ENCODE measurements at places on chromosomes 2 and 18.

DNA sequence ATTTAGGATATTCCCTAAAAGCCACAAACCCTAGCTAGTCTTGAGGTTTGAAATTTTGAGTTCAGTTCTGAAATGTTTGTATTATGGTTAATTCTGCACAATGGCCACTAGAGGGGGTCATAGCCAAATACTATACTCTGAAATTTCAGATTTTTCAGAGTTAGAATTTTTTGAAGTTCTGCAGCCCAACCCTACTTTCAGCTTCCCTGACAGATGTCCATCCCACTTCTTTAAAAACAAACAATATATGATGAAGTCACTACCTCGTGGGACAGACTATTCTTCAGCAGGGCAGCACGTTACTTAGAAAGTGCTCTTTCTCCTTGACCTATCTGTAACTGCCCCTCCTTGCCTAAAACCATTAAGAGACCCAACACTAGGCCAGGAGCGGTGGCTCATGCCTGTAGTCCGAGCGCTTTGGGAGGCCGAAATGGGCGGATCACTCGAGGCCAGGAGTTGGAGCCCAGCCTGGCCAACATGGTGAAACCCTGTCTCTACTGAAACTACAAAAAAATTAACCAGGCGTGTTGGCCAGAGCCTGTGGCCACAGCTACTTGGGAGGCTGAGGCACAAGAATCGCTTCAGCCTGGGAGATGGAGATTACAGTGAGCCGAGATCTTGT, 48.2 kb upstream of the PAPOLG start:
- H3K4me3 ChIP-seq: no peak overlapping the region
- H3K36me3 ChIP-seq: no peaks in the 10 kb centered on the region
- no peaks in the 10 kb centered on the region for H3K27me3 ChIP-seq

- H3K27ac ChIP-seq: no peak overlapping the region
- DNase-seq: no peak
- no peaks in the 10 kb centered on the region for H3K36me3 ChIP-seq
- peaks cover 2% of the 10 kb centered on the region for H3K27me3 ChIP-seq
- H3K4me3 ChIP-seq: no peak overlapping the region
Measured at GRCh38 chr2:30775833-30776232, 31.4 kb downstream of the CAPN13 start.

DNA sequence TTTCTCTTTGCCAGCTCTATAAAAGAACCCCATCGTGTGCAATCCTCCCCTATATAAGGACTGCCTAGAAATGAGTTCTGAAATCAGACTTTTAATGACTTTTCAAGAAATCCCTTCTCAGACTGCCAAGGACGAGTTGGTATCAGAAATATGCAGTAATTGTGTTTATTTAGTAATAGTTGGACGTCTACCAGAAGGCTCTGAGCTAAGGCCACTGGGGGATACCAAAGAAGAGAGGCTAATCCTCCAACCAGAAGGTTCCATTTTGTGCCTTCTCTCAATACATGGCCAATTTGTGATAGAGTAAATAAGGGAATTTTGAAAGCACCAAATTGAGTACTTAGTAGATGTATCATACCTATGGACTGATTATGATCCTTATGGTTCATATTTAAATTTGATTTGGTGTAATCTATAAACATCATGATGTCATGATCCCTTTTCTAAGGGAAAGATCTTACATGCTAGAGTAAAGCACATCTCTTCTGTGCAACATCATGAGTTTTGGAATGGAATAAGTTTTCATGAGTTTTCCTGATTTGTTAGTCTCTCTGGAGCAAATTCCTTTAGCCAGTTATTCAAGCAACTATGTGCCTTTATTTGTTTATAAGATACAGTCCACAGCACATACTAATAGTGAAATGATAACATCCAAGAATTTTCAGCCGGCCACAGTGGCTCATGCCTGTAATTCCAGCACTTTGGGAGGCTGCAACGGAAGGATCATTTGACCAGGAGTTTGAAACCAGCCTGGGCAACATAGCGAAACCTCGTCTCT, 82.2 kb upstream of the LTBP1 start:
- no peaks in the 10 kb centered on the region for H3K27me3 ChIP-seq
- H3K27ac ChIP-seq: no peak overlapping the region
- peaks cover 4% of the 10 kb centered on the region for H3K4me1 ChIP-seq
- H3K36me3 ChIP-seq: no peaks in the 10 kb centered on the region
- no peak overlapping the region for H3K4me3 ChIP-seq
- peak; percentile 81 for DNase-seq

- H3K4me3 ChIP-seq: no peak overlapping the region
- H3K4me1 ChIP-seq: no peaks in the 10 kb centered on the region
- H3K27me3 ChIP-seq: no peaks in the 10 kb centered on the region
- no peak for DNase-seq
Measured at GRCh38 chr2:54952978-54953456, 97.2 kb downstream of the RTN4 start.

DNA sequence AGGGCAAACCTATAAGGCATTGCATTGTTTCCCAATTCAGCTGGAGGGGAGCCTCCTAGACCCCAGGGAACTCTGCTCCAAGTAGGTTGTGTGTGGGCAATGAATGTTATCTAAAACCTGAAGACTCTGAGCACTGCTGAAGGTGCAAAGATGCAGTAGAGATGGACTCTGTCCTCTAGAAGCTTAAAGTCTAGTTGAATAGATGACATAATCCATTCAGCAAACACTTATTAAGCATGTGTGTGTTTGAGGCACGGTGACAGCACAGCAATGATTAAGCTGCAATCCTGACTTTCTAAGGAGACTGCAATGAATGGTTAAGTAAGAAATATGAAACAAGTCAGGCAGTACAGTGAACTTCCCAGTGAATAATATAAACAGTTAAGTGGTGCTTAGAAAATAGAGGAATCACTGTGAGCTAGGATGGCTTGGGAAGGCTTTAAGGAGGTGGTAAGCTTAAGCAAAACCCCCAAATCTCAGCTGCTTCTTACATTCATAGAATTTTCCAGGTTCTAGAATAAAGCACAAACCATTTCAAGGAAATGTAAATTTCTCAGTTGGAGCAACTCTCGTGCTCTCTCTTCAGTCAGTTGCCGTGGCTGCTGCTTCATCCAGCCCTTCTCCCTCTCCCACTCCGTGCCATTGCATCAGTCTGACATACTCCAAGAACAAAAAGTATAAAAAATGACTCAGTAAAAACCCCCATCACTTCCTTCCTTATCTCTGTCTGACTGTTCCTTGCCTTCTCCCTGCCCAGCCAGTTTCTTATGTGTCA, 19.1 kb downstream of the MXD1 start:
- DNase-seq: no peak
- no peaks in the 10 kb centered on the region for H3K27me3 ChIP-seq
- peaks cover 15% of the 10 kb centered on the region for H3K36me3 ChIP-seq
- no peak overlapping the region for H3K4me3 ChIP-seq
- peak overlapping the region; percentile 36 for H3K27ac ChIP-seq

DNA sequence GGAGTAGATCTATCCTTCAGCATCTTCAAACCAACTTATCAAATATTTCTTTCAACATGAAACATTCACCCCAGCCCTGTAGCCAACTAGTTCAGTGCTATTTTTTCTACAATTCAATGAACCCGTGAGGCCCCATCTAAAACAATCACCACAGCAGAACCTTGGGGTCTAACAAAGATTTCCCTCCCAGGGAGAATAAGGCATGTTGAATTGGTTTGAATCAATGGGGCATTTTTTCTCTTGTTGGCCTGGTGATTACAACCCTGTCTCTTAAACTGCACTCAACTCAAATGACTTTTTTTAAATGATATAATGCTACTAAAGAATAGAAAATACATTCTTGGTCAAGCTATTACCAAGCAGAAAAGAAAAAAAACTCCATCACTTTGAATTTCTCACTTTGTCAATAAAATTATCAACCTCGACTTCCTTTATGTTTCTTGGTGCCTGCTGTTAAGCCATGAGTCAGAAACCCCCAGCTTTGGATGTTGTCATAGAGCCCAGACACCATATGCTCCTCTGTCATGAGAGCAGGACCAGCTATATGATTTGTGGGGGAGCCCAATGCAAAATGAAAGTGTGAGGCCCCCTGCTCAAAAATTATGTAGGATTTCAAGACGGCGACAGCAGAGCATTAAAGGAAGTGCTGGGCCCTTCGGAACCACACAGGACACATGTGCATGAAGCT, 282.4 kb downstream of the MEIS1 start:
- no peaks in the 10 kb centered on the region for H3K4me1 ChIP-seq
- no peaks in the 10 kb centered on the region for H3K27me3 ChIP-seq
- H3K27ac ChIP-seq: no peak overlapping the region
- no peak overlapping the region for H3K4me3 ChIP-seq
- H3K36me3 ChIP-seq: no peaks in the 10 kb centered on the region

- no peak for DNase-seq
- H3K4me1 ChIP-seq: no peaks in the 10 kb centered on the region
- no peak overlapping the region for H3K4me3 ChIP-seq
- no peak overlapping the region for H3K27ac ChIP-seq
- H3K27me3 ChIP-seq: no peaks in the 10 kb centered on the region
Measured at GRCh38 chr2:81991282-81991681, 1686.7 kb upstream of the LRRTM1 start.

GRCh38 chr2:225794652-225795400, 395.3 kb downstream of the NYAP2 start:
- no peak overlapping the region for H3K4me3 ChIP-seq
- DNase-seq: no peak
- no peak overlapping the region for H3K27ac ChIP-seq
- no peaks in the 10 kb centered on the region for H3K4me1 ChIP-seq

DNA sequence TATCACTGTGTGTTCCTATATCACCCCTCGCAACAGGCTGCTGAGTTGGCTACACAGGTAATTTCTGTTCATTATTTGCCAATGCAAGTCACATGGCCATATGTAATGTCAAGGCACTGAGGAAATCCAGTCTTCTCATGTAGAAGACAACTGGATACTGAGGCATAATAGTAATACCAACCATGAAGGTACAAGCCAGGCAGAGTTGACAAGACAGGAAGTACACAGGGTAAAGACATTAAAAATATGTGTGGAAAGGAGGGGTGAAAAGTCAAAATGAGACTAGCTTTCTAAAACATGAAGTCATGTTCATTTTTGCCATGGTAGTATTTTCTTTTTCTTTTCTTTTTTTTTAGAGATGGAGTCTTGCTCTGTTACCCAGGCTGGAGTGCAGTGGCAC, 17.5 kb upstream of the RNF138 start:
- no peak for DNase-seq
- no peaks in the 10 kb centered on the region for H3K36me3 ChIP-seq
- H3K27ac ChIP-seq: no peak overlapping the region
- H3K4me3 ChIP-seq: no peak overlapping the region

DNA sequence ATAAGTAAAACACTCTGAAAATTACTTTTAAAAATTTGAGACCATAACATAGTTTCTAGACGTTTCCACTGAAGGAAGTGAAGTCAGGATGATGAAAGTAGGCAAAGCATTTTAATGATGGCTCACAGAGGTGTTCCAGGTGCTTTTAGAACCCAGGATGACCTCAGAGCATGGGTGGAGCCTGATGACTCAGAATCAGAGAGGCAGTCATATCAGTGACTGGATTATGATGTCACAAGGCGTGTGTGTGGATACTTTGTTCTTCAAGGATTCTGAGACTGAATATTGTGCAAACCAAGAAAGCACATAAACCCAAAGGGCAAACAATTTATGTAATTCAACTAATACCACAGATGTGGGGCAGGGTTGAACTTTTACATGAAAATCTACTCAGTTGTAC, 208.0 kb upstream of the FBXO11 start:
- no peak overlapping the region for H3K27ac ChIP-seq
- H3K36me3 ChIP-seq: no peaks in the 10 kb centered on the region
- no peaks in the 10 kb centered on the region for H3K27me3 ChIP-seq
- H3K4me3 ChIP-seq: no peak overlapping the region

DNA sequence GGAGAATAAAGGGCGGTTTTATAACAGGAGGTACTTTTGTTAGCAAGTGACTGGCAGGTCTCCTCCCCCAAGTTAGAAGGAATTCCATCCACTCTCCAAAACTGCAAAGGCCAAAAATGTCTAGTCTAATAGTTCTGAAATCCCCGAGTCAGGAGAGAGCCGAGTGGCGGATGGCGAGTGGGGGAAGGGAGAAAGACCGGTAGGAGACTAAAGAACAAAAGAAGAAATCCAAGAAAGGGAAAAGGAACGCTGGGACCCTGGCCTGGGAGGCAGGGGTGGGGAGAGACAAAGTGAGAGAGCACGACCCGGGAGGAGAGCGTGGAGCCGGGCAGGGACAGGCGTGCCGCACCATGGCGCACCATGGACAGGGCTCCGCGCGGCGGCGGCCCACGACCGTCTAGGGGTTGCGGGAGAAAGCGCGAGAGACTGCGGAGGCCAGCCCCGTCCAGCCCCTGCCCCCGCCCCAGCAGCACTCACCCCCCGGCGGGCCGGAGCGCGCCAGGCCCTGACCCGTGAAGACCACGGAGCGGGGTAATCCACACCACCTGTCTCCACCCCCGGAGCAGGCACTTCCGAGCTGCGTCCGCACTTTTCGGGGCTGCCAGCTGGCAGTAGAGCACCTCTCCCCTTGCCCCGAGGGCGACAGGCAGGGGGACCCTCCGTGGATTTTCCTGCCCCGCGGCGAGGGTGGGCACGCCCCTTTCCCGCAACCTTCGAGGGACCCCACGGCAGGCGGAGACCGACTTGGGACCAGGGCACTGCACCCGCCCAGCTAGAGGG, 1.6 kb downstream of the CDH2 start:
- no peaks in the 10 kb centered on the region for H3K36me3 ChIP-seq
- H3K4me3 ChIP-seq: no peak overlapping the region
- H3K27ac ChIP-seq: peak overlapping the region; percentile 92

DNA sequence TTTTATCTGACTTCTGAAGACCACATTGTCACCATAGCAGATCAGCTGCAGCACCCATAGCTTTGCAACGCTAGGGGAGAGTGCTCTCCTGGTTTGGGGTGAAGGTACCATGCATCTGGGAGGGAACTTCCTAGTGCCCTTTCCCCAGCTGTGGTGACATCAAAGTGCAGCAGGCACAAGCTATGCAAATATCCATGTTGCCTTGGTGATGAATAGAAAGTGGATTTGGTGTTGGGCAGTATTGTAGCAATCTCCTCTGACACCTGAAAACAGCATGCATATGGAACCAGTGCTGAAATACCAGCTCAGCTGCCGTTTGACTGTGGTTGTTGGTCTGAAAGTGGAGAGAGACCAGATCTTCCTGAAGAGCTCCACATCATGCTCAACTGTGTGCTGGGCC, 37.1 kb downstream of the BCL2L11 start:
- DNase-seq: no peak
- H3K27me3 ChIP-seq: no peaks in the 10 kb centered on the region
- H3K4me3 ChIP-seq: no peak overlapping the region
- H3K27ac ChIP-seq: no peak overlapping the region

GRCh38 chr2:8983571-8983970, 19.9 kb downstream of the MBOAT2 start:
- H3K4me1 ChIP-seq: peaks cover 3% of the 10 kb centered on the region
- H3K27ac ChIP-seq: no peak overlapping the region
- H3K36me3 ChIP-seq: no peaks in the 10 kb centered on the region
- H3K4me3 ChIP-seq: no peak overlapping the region

DNA sequence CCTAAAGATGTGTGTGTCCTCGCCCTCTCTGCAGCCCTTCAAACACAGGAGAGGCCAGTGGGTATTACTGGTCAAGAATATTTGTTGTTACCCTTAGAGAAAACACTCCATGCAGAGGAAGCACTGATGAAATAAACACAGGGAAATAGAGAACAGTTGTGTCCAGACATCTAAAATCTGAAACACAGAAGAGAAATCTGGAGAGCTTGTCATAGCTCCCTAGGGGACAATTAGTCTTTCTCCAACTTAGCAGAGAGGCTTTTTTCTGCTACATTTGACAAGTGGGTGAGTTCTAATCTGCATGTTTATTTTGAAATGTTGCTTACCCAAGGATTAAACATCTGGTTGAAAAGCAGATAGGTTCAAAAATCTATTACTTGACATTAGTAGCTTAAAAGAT, 190.1 kb downstream of the CTNNA2 start:
- no peaks in the 10 kb centered on the region for H3K27me3 ChIP-seq
- H3K36me3 ChIP-seq: no peaks in the 10 kb centered on the region
- no peaks in the 10 kb centered on the region for H3K4me1 ChIP-seq
- no peak overlapping the region for H3K4me3 ChIP-seq
- no peak for DNase-seq

Measured in lung (tissue), 17 donors.